ENCODE measurements at places on chromosomes 2 and 18.

GRCh38 chr18:59719544-59720181, 22.4 kb upstream of the CCBE1 start:
- peak; percentile 50 for DNase-seq

GRCh38 chr18:58584200-58585127, 44.4 kb downstream of the ALPK2 start:
- peak; percentile 29 for DNase-seq

DNA sequence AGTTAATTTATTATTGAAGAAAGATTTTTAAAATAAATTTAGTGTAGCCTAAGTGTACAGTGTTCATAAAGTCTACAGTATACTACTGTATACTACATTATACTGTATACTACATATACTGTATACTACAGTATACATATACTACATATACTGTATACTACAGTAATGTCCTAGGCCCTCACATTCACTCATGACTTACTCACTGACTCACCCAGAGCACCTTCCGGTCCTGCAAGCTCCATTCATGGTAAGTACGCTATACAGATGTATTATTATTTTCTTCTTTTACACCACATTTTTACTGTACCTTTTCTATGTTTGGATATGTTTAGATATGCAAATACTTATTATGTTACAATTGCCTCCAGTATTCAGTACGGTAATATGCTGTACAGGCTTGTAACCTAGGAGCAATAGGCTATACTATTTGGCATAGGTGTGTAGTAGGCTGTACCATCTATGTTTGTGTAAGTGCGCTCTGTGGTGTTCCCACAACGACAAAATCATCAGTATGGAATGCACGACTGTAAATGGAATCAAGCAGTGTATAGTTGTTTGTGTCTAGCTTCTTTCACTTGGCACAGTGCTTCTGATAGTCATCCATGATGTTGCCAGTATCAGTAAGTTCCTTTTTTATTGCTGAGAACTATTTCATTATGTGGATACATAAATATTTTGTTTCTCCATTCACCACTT, 245.7 kb downstream of the MTX2 start:
- DNase-seq = no peak

GRCh38 chr2:217820904-217821303, 181.9 kb downstream of the TNS1 start:
- no peak for DNase-seq

DNA sequence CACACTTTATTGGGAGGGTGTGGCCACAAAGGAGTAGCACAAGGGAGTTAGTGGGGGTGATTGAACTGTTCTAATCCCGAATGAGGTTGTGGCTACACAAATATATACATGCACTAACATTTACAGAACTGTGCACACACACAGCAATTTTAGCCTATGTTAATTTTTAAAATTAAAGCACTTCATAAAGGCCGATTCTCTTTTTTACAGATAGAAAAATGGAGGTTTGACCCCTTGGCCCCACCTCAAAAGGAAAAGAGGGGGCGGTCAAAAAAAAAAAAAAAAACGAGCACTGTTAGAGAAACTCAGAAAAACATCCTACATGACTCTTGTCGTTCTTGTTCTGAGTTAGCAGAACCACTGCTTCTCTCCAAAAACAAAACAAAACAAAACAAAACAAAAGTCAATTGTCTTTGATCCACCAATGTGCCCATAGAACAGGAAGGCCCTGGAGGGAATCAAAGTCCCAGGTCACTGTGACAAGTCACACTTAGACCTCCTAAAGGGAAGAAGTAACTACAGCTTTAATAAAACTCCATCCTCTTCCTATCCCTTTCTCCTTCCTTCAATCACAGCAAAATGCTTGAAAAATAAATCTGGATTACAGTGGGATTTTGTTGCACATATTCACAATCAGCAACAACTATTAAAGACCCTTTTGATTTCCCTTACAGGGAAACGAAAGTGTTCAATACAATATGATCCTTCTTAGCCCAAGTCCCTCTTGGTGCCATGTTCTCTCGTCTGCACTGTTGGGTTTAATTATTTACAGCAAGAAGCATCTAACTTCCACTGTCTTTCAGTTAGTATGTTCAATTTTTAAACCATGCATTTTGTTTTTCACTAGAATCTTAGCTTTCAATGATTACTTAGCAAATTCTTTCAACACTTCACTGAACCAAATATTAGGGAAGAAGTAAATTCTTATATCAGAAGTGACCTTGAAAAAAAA, 16.6 kb downstream of the LRP2 start:
- DNase-seq = no peak

DNA sequence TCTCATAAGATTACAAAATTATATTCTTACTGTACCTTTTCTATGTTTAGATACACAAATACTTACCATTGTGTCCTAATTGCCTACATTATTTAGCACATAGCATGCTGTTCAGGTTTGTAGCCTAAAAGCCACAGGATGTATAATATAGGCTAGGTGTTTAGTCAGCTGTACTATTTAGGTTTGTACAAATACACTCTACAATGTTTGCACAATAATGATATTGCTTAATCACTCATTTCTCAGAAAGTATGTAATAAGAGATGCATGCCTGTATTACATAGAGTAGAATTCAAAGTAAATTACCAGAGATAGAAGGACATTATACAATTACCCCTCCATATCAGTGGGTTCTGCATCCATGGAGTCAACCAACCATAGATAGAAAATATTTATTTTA, 201.1 kb upstream of the COL3A1 start:
- peak; percentile 78 for DNase-seq

DNA sequence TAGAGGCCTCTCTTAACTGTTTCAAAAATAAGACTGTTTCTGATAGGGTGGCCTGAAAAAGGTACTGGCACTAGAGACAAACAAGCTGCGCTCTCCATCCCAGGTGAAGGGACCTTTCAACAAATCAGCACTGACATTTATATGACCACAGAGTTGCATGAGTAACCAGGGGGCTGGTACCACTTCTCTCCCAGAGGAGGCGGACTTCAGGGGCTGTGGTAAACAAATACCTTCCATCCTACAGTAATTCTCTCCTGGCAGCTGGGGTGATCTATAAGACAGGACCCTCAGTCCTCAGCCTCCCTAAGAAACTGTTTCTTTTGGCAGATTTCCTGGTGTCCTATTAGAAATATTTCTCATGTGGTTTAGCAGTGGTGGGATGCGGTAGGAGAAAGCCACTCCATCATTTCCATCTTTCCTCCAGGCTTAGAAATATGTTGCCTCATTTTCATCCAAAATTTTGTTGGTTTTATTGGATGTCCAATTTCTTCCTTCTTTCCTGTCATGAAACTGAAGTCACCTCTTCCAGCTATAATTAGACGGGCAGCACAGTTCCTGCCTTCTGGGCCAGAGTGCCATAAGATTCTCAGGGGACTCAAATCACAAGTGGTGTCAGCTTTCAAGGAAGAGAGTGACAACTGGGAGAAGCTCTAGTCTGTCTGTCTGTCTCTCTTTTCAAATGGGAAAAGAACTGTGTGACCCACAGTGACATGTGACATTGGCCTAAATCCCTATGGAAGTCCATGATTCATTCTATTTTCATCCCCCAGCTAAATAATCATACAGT, 96.4 kb downstream of the CYRIA start:
- no peak for DNase-seq

DNA sequence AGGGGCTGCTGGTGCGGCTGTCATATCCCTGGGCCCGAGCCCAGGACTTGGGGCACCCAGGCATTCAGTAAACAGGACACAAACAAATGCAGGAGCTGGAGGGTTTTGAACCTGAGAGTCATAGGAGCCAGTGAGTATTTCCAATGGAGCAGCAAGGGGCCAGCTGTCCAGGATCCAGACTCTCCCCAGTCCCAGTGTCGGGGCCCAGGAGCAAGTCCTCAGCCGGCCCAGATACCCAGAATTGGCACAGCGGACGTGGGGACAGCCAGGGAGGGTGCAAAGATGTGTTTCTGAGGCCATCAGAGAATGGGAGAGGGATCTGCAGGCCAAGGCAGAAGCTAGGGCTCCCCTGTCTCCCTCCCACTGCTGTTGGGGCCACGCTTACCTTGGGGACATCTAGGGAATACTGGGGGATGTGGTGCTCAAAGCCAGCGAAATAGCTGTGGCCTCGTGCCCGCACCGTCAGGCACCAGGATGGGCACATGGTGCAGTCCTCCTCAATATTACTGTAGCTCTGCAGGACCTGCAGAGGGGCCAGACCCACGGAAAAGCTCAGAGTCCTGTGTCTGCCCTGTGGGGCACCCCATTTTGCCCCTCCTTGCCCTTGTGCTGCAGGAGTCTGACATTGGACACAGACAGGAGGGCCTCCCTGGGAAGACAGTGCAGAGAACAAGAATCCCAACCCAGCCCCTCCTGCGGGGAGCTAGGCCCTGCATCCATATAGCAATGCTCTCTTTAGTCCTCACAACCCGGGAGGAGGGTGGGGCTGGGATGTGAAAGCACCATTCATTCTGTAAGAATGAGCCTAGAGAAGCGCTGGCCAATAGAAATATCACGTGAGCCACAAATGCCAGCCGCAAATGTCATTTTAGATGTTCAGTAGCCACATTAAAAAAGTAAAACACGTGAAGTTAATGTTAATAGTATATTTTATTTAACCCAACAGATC, 15.4 kb downstream of the CFAP65 start:
- no peak for DNase-seq

DNA sequence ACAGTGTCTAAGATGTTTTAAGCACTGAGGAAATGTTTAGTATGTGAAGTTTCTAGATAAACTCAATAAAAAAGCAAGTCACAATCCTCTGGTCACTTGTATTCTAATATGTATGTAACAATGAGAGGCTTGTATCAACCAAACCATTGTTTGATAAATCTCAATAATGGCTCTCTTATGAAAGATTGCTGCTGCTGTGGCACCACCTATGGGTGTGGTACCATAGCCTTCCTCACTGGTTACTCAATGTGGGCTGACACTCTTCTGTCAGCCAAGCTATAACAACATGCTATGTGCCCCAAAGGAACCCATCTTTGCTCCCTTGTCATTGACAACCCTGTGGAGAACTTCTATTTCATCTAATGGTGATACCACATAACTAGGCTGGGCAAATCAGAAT, 12.6 kb upstream of the RAB1A start:
- DNase-seq = no peak

- DNase-seq = no peak
These were observed 53.5 kb upstream of the ID2 start for GRCh38 chr2:8628179-8628865.

- DNase-seq = no peak
These were observed 2.3 kb downstream of the KIF1A start for GRCh38 chr2:240817496-240818292.

DNA sequence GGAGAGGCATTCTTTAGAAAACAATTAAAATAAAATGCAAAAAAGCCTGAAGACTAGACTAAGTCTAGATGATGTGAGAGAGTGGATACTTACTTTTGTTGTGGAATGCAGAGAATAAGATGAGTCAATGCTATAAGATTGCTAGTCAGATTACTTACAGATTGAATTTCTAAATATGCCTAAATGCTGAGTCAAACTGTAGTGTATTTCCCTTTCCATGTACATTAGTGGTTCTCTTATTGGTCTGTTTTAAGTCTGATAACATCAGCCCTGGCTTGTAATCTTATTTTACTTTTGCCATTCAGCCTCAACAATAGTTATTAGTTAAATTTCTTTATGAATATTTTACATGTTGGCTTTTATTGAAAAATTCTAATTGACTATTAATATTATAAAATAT, 702.7 kb downstream of the SOCS6 start:
- no peak for DNase-seq

All from fibroblast of villous mesenchyme (primary cell).